ENCODE measurements at places on chromosomes 11 and 22. TPM values are rescaled to one million over a fixed set of nuclear protein-coding genes. Genes with fewer than 3 reads are reported as not detected.

The CYB561A3 gene
- 15.0 TPM for total RNA-seq

DNA sequence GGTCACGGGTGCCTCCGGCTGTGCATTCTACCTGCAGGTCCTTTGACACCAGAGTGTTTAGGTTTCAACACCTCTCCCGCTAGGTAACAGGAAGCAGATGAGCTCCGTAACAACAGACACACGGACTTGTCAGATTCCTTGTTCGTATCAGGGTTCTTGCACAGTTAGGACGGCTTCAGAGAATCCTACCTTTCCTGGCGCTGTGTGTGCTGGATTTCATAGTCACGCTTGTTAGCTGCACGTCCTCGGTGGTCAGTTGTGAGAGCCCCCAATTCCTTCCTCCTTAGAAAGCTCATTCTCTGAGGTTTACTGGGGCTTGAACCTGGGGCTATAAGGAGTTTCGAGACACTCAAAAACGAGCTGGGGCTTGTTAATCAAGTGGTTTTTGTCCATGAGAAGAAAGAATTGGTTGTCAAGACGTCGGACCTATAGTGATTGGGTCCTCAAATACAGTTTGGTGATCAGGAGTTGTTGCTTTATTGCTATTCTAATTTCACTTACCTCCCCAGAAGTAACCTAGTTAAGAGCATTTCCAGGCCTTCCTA lies 664 bp downstream of the DDB2 start:
- no peak for DNase-seq

The TYMP gene
- 19.0 TPM for total RNA-seq

GRCh38 chr11:67463680-67464410 lies 5.2 kb downstream of the TMEM134 start:
- peak; percentile 83 for DNase-seq

DNA sequence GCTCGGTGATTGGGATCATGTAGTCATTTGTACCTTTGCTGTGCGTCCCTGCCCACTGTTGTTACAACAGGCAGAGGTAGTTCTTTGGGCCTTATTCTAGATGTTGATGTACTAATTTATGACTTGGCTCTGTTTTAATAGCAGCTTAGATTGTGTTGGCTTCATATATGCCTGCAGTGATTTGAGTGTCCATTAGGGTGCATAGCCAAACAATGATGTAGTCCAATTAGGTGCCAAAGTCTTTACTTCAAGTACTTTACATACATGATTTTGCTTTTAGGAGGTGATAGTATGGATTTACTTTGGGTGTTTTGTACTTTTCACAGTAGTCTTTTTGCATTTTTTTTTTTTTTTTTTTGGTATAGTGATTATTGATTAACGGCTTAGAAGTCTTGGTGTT lies 46.4 kb downstream of the PPP6R3 start:
- DNase-seq, result no peak

GRCh38 chr11:2382936-2383851 lies 6.1 kb downstream of the CD81 start:
- DNase-seq, result peak; percentile 88

DNA sequence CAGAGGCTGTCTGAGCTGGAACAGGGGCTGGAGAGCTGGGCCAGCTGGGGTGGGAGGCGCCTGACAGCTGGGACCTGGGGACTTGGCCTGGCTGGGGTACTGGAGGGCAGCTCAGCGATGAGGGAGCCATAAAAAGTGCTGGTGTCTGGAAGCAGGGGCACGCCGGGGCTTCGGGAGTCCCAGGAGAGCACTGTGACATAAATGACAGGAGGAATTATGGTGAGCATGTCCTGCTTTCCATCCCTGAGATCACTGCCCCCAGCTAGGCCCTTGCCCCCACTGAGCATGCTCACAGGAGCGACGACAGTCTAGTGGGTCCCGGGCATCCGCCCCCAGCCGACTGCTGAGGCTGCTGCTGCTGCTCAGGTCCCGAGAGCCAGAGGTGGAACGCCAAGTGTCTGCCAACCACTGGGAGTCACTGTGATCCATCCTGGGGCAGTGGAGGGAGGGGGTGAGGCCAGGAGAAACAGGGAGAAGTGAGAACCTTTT lies 6.2 kb downstream of the ROBO4 start:
- peak; percentile 88 for DNase-seq

The KRTAP5-6 gene
- not detected for total RNA-seq

The SCUBE1 gene
- total RNA-seq, result 0.03 TPM

- no peak for DNase-seq
Measured at GRCh38 chr22:20865875-20866445, 7.2 kb downstream of the SNAP29 start.

DNA sequence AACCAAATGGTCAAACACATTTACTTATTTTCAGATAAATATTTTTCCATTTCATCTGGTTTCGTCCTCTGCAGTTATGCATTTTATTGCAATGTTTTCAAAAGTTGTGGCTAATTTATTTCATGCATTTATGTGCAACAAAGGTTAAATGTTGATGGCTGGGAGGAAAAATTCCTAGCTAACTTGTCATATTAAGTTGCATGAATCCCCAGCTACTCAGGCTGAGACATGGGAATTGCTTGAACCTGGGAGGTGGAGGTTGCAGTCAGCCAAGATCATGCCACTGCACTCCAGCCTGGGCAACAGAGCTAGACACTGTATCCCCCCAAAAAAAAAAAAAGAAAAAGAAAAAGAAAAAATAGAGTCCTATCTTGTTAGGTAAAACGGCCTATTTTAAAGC lies 1862.4 kb upstream of the RAG2 start:
- DNase-seq, result no peak

The BIRC3 gene
- 11.6 TPM for total RNA-seq

The PKP3 gene
- 0.40 TPM for total RNA-seq

DNA sequence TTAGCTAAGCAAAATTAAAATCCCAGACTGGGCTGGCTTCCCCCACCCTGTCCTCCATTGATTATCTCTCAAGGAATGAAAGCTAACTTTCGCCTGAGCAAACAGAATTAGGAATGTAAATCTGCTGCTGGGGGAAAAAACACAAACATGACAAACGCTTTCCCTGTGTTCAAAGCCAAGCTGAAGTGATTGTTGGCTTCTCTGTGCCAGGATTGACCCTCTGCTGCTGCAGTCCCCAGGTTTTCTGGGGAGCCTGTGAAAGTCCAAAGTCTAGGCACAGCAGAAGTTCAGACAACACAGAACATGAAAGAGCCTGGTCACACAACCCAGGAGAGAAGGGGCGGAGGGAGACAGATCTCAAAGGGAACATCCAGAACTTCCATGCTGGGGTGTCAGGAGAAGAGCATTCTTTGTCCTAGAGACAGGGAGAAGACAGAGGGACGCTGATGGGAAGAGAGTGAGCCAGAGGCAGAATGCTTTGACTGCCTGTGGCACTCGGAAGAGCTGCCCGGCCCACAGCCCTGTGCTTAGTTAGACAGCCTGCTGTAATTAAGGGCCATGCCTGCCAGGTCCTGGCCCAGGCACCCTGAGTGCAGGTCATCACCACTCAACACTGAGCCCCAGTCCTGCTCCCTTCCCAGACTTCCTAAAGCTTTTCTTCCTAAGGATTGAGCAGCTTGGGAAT lies 6.9 kb downstream of the PATZ1 start:
- no peak for DNase-seq

DNA sequence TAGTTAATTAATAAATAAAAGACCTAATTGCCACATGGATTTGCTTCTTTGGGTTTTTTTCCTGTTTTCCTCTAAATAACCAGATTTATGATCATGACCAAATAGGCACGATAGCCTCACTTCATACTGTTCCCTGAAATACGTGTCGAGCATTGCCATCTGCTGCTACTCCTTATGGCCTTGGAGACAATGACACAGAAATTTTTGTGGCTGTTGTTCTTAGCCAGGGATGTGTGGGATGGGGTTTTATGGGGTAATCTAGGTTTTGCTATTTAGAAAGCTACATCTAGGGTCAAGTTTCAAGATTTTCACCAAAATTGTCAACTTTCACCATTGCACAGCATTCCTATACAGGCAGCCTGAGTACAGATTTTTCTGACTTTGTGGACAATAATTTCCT lies 145.2 kb downstream of the DBX1 start:
- no peak for DNase-seq

- DNase-seq, result no peak
Measured at GRCh38 chr11:12717851-12718291, 43.6 kb downstream of the TEAD1 start.

GRCh38 chr11:23859087-23859486 lies 637.8 kb upstream of the LUZP2 start:
- no peak for DNase-seq

GRCh38 chr11:112498701-112499100 lies 238.0 kb upstream of the PLET1 start:
- DNase-seq, result no peak

GRCh38 chr22:39808081-39808480 lies 85.5 kb downstream of the ENTHD1 start:
- DNase-seq, result no peak

- no peak for DNase-seq
Measured at GRCh38 chr11:17827006-17827405, 92.4 kb downstream of the KCNC1 start.

The ZNF143 gene
- total RNA-seq, result 24.7 TPM

GRCh38 chr11:75013051-75013450 lies 24.3 kb downstream of the NEU3 start:
- DNase-seq, result no peak

DNA sequence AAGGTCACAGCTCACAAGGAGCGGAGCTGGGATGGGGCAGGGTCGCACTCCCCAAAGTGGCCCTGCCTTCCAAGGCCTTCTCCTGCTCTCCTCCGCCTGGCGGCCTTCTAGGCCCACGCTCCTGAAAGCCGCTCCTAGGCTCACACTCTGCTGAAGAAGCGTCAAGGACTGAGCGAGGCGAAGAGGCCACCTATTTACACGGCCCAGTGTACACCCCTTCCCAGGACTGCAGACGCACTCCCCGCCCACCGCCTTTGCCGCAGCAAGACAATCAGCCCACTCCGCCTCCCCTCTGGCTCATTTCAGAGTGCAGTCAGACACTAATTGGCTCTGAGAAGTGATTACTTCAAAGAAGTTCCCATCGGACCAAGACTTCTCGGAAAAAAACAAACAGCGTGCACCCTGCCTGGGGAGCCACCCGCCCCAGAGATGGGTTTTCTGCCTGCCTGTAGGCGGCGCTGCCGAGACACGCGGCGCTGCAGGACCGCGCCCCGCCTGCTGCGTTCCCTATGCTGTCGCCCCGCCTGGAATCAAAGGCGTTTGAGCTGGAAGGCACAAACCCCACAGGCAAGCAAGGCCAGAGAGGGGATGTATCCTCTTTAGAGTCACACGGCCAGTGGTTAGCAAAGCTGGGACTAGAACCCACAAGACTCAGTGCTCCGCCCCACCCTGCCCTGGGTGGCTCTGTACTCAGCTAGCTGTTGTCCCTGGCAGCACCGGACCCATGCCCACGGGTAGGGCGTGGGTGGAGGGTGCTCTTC lies 414.8 kb downstream of the BUD13 start:
- DNase-seq, result peak; percentile 59

DNA sequence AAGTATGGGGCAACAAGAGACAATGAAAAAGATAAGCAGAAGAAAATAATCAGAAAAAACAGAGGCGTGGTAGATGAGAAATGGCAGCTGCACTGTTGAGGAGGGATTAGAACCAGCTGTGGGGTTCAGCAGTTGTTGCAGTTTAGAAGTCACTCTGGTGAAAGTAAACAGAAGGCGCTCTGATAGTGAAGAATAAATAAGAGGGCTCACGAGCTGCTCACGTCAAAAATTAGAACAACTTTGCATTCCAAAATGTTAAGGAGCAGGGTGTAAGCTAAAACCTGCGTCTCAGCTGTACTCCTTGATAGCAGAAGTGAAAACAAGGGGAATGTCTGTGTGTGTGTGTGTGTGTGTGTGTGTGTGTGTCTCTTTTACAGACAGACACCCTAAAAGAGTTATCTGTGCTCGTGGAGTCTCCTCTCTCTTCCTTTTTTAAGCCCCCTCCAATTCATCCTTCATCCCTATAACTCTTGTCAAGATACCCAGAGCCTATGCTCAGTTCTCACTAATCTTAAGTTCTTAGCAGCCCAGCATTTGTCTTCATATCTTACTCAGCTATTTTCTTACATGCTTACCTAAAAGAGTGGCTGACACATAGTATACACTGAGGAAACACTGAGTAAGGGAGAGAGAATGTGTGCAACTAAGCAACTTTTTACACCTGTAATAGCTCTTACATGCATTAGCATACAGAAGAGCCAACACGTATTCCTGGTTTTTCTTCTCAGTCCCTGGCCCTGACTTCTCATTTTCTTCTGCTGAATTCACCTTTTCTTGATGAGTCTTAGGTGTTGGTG lies 8.9 kb downstream of the TTC17 start:
- no peak for DNase-seq

DNA sequence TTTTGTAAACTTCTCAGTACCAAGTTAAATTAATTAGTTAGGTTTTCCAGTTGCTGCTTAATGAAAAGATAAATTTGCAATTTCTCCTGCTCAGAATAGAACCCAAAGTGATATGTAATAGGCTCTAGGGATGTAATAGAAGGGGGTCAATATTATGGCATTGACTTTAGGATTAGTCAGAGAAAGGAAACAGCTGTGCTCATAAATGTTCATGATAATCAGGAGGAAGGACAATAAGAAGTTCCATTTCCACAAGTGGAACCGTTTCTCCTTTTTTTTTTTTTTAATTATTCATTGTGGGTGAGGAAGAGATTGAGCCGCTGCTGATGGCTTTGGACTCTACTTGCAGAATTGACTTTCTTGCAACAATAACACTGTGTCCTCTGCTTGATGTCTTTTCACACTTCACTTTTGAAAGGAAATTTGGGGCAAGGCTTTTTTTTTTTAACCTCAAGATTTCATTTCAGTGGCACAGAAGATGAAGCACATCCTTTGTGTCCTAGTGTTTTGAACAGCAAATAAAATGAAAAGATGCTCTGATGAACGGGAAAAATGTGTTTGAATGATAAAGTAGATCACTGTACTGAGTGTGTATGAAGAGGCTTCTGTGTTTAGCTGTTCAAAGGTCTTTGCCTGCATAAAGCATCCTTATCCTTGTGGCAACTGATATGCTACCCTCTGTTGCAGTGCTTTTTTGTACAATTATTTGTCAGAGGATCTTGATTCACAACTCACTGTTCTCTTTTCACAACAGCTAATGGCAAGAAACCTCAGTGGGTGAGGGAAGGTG lies 62.4 kb downstream of the GAS2 start:
- no peak for DNase-seq

DNA sequence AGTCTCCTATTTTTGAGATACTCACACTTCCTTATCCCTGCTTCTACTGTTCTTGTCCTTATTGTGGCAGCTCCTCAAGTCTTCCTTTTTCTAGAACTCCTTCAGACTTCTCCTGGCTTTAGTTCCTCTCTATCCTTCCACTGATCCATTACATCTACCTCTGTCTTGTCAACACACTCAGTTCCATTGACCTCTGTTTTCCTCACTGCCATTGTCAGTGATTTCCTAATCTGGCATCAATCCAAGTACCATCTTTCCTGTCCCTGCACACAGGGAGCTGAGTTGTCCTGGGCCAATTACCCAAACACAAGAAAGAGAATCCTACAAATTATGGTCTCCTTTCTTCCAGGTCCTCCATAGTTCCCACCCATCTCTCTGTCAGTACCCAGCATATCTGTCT lies 27.9 kb upstream of the RIC3 start:
- DNase-seq, result no peak

- DNase-seq, result no peak
Measured at GRCh38 chr11:27696115-27696514, 4.1 kb downstream of the BDNF start.

DNA sequence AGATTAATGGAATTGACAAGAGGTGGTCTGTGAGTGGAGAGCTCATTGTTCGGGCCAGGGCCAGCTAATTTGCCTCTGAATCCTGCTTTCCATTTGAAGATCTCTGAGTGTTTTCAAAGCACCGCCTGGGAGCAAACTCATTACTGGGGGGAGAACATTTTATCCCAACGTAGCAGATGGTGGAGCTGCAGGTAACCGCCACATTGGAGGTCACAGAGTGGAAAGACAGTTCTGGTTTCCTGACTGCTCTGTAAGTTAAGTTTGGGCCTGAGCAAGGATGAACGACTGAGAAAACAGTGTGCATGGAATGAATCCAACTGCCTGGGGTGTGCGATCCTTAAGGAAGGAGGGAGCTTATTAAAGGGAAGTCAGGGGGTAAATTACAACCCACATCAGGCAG lies 30.5 kb downstream of the LMO2 start:
- DNase-seq, result no peak

All from right cardiac atrium (tissue), 5 donors.